Right renal pelvis (tissue), 4 donors: ENCODE measurements at places on chromosomes 1 and 21. TPM values are rescaled to one million over a fixed set of nuclear protein-coding genes. Genes with fewer than 3 reads are reported as not detected.

GRCh38 chr21:40729761-40730425 lies 117.1 kb downstream of the DSCAM start:
- DNase-seq: no peak

Gene SPRR2F
- polyA plus RNA-seq: not detected

Gene TPTE
- polyA plus RNA-seq: not detected

- no peak for DNase-seq
Measured at GRCh38 chr1:119778886-119779560, 10.3 kb upstream of the HMGCS2 start.

Gene CLEC20A
- polyA plus RNA-seq: 0.35 TPM

Gene TSPAN2
- 39.3 TPM for polyA plus RNA-seq
